Muscle of leg (tissue), 16 donors: ENCODE measurements at places on chromosomes 5 and 9.

DNA sequence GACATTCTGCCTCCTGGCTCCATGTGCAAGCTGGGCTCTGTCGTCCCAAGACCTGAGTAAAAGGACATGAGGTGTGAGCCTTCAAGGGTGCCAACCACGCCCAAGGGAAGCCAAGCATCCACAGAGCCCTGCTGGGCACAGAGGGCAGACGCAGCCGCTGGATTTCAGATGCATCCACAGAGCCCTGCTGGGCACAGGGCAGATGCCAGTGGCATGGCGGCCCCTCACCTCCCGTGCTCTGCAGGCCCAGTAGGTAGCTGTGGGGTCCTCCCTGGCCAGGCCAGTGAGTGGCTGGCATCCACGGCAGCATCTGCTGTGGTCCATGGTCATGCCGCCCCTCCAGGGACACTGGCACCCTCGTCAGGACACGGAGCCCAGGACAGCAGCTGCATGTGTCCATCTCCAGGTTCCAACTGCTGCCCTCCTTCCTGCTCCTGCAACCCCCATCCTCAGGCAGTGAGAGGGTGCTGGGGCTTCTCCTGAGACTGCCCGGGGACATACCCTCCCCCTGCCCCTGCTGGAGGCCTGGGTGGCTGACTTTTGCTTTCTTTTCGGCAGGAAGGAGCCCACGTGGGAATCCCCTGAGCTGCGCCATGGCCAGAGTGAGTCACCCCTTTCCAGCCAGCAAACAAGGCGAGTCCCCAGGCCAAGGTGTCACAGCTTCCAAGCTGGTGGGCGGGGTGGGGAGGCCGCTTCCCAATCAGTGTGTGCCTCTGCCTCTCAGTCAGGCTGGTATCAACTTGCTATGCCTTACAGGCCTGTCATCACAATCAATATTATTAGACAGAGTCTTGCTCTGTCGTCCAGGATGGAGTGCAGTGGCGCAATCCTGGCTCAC is 4.0 kb upstream of the TRAF2 start:
- no peak for DNase-seq

- no peak for DNase-seq
These were observed 16.6 kb upstream of the HEMGN start for GRCh38 chr9:97954550-97954989.

DNA sequence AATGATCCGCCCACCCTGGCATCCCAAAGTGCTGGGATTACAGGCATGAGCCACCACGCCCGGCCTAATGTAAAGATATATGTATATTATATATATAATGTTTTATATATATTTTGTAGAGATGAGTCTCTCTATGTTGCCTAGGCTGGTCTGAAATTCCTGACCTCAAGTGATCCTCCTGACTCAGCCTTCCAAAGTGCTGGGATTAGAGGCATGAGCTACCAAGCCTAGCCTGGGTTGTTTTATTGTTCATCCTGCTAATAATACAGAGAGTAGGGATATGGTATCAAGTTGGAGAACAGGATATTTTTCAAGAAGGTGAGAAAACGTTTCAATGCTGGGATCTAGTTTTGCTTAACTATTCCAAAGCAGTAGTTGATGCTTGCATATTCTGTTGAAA is 2.9 kb downstream of the SEC24A start:
- no peak for DNase-seq

GRCh38 chr5:139664727-139665351 is 16.7 kb downstream of the CXXC5 start:
- no peak for DNase-seq

DNA sequence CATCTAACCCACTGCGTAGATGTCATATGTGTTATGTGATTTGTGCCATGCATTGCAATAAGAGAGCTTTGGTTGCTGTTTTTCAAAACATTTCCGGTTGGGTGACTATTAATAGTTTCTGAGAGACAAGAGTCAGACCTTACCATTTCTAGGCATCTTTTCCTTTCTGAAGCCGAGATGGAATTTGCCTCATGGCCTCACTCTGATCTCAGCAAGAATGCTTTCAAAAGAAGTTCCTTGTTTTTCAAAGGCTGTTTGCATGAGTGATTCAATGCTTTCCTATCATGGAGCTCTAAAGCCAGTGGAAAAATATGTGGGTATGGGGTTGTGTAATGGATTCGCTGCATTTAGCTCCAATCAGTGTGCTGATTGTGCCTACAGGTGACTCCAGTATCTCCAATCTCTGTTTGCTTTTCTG is 203.1 kb upstream of the PPP1R2B start:
- no peak for DNase-seq

DNA sequence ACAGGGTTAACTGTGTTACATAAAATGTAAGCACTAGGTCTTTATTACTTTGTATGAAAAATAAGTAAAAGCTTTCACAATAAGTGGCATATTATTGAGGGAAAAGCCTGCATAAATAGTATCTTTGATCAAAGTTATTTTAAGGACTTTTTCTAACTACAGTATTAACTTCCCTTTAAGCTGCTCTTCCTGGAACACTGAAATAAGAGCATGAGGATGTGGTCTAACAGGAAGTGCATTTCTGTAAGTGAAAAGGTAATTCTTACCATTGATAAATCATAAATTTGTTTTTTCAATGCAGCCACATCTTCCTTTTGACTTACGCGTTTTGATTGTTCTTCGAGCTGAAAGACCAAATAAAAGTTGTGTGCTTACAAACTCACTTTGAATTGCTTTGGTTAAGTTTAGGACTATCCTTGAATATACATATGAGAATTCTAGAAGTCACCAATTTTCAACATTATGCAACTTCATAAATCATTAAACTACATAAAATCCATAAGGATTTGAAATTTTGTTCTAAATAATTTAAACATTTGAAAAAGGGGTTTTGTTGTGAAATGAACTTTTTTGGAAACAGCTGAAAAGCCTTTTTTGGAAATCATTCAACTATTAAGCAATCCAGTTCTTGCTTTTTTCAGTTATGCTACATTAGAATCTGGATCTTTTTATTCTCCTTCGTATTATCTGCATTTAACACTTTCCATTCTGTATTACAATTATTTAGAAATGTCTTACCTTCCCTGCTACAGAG is 50.6 kb downstream of the RASEF start:
- DNase-seq, result peak; percentile 69

- DNase-seq, result no peak
These were observed 376 bp downstream of the GOLGA1 start for GRCh38 chr9:124940521-124940893.
